ENCODE measurements at places on chromosomes 11 and 22.

GRCh38 chr22:39205344-39206021 lies 39.3 kb downstream of the PDGFB start:
- no peak for DNase-seq

DNA sequence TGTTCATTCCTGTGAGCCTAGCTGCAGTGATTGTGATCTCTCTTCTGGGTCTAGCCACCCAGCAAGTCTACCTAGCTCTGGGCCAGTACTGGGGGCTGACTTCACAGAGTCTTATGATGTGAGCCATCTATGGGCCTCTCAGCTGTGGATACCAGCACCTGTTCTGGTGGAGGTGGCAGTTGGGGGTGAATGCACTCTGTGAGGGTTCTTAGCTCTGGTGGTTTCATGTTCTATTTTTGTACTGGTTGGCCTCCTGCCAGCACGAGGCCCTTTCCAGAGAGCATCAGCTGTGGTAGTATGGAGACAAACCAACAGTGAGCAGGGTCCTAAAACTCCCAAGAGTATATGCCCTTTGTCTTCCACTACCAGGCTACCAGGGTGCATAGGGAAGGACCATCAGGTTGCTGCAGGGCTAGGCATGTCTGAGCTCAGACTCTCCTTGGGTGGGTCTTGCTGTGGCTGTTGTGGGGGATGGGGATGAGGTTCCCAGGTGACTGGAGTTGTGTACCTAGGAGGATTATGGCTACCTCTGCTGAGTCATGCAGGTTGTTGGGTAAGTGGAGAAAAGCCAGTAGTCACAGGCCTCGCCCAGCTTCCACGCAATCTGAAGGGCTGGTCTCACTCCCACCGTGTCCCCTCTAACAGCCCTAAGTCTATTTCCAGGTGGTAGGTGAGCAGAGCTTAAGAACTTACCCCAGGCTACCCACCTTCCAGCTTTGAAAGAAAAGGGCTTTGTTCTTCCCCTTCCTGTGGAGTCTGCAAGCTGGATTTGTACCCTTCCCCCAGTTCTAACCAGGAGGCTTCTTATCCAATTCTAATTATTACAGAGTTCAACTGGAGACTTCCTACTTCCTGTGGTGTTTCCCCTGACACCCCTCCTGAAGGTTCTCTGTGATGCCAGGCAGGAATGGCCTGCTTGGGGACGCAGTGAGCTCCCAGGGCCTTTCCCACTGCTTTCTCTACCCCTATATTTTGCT lies 250.7 kb downstream of the LUZP2 start:
- DNase-seq: no peak

DNA sequence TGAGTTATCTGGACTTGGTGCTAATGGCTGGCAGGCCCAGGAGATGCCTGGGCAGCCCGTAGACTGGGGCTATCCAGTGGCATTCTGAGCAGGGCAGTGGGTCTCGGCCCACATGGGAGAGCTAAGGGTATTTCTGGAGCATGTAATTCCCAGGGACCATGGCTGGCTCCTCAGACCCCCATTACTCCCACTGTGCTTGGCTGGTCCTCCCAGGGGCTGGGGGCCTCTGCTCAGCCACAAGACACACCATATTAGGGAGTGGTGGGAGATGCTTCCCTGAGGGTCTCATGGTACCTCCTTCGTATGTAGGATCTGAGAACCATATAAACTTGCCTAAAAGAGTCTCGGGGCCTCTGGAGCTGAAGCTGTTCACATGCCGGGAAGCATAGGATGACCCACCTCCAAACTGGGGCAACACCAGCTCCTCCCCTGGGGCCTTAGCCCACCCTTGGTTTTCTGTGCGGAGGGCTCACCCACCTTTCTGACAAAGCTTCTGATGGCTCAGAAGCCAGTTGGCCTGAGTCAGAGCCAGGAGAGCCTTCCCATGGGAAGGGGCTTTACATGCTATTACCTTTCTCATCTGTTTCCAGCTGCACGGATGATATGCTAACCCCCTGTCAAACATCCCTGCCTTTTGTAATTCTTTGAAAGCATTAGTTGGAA lies 9.5 kb upstream of the FTH1 start:
- no peak for DNase-seq

- DNase-seq: no peak
Observed at GRCh38 chr22:47445716-47446290, 683.4 kb downstream of the TBC1D22A start.

DNA sequence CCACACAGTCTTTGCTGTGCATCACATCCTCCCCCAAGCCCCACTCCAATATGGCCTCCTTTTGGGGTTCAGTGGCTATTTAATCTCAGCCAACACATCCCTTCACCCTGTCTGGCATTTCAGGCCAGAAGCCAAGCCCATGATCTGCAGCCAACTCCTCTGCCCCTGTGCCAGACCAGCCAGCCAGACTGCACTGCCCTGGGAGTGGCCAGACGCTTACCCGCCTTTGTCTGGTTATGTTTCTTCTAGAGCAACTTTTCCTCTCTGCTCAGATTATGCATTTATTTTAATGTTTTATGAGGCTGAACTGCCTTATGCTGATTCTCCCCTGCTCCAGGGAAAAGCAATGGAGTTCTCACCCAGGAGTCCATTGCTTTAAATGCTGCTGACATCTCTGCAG lies 206.7 kb upstream of the TBCEL start:
- no peak for DNase-seq

GRCh38 chr11:62647609-62648005 lies 1.2 kb upstream of the GANAB start:
- DNase-seq: no peak

DNA sequence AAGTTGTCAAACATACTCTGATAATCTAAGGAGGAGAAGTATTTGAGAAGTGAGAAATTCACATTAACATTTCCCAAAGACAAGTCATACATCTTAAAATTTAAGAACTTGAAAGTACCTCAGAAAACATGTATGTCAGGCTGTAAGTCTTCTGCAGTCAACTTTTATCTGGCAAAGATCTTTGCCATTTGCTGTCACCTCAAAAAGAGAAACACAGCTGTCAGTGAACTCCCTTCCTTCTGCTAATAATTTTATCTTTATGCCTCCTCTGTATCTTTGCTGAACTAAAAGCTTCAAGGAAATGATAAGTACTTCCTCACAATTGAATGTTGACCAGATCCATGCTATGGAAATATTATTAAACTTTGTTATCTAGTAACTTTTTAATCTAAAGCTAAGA lies 18.7 kb downstream of the TTC17 start:
- no peak for DNase-seq

GRCh38 chr11:50298182-50298988 lies 265.7 kb downstream of the OR4C45 start:
- no peak for DNase-seq

- no peak for DNase-seq
Observed at GRCh38 chr22:42072606-42073330, 1.3 kb upstream of the PHETA2 start.

DNA sequence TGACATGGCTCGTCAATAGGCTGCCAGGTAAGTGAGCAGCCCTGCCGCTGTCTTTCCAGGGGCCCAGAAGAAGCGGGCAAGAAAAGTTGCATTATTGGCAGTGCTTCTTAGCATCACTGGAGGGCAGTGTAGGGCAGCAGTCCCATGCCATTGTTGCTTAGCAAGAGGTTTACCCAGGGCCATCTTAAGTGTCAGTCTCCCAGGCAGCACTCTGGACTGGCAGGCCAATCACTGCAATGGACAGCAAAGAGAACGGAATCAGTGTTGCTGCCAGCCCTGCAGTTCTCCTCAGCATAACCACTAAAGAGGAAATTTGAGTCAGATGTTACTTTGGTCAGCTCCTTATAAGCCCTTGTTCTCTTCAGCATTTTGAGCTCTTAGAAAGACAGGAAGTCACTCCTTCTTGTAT lies 13.4 kb upstream of the GRK2 start:
- no peak for DNase-seq

DNA sequence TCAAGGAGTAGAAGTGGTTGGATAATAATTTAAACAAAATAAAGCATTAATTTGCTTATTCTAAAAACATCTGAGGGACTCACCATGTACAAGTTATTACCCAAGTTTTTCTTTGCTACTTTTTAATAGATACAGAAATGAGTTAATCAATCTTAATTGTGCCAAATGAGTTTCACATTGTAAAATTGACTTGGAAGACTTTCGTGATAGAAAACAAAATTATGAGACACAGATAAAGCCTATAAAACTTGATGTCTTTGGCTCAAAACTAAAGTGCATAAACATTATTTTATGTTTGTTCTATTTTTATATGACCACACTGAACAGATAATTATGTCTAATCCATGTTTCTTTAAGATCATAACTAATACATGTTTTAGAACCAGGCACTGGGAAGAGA lies 10.1 kb upstream of the CWF19L2 start:
- no peak for DNase-seq

- no peak for DNase-seq
Observed at GRCh38 chr11:20564846-20565635, 34.4 kb upstream of the SLC6A5 start.

GRCh38 chr11:73040046-73040445 lies 102.1 kb downstream of the FCHSD2 start:
- no peak for DNase-seq

DNA sequence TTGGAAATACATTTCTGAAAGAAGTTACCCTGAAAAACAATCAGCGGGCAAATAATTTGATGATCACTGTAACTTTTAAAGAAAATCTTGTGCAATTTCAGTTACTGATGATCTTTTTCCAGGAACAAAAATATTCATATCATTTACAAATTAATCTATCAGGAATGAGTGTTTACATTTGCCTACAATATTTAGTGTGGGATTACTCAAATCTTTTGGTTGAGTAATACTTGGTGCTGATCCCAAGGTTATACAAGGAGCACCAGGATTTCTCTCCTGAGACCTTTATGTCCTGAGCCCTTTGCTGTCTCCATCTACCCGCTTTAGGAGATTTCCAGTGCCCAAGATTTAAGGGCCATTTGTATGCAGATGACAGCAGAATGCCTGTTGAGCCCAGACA lies 116.1 kb downstream of the ATXN10 start:
- DNase-seq: no peak

- DNase-seq: no peak
Observed at GRCh38 chr11:15958910-15959309, 397.4 kb downstream of the SOX6 start.

All from right kidney (tissue), 9 donors.